Mesothelial cell of epicardium (in vitro differentiated cells): ENCODE measurements at places on chromosomes 1 and 21. TPM values are rescaled to one million over a fixed set of nuclear protein-coding genes. Genes with fewer than 3 reads are reported as not detected.

Gene RSRP1
- total RNA-seq: 133 to 158 TPM (median 150 TPM) in 3 replicates

Gene TNFRSF18
- total RNA-seq: 0.51 to 1.2 TPM (median 0.93 TPM) in 3 replicates

GRCh38 chr1:87421809-87422208 lies 93.1 kb downstream of the LMO4 start:
- no peaks in the 10 kb centered on the region for H3K27me3 ChIP-seq
- no peak overlapping the region for H3K4me3 ChIP-seq
- peaks cover 11% of the 10 kb centered on the region for H3K4me1 ChIP-seq
- no peaks in the 10 kb centered on the region for H3K36me3 ChIP-seq

- H3K4me1 ChIP-seq: no peaks in the 10 kb centered on the region
- no peaks in the 10 kb centered on the region for H3K27me3 ChIP-seq
Observed at GRCh38 chr1:44640200-44640853, 34.0 kb downstream of the TMEM53 start.

- H3K4me1 ChIP-seq: peaks cover 24% of the 10 kb centered on the region
- H3K4me3 ChIP-seq: no peak overlapping the region
- H3K27ac ChIP-seq: no peak overlapping the region
Observed at GRCh38 chr1:101367630-101368029, 130.8 kb downstream of the S1PR1 start.
